ENCODE measurements at places on chromosomes 5 and 9. TPM values are rescaled to one million over a fixed set of nuclear protein-coding genes. Genes with fewer than 3 reads are reported as not detected.
A peak's percentile ranks its signal among the peaks of the same experiment; 100 is the strongest.

SLCO6A1 gene
- not detected for total RNA-seq

DNA sequence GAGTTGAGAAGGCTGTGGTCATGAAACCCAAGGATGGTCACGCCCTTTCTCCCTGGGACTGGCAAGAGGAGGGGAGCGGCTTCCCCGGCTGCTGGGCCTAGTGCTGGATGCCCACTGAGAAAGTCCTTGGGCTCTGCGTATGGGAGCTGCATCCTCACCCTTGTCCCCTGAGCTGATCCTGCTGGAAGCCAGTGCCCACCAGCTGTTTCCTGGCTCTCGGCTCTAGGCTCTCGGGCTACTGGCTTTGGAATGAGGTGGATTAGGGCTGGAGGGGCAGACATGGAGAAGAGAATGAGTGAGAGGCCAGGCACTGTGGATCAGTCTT, 149.3 kb upstream of the PPP1R26 start:
- no peak for DNase-seq

GLT6D1 gene
- not detected for total RNA-seq

TEK gene
- 4.2 TPM for total RNA-seq

DNA sequence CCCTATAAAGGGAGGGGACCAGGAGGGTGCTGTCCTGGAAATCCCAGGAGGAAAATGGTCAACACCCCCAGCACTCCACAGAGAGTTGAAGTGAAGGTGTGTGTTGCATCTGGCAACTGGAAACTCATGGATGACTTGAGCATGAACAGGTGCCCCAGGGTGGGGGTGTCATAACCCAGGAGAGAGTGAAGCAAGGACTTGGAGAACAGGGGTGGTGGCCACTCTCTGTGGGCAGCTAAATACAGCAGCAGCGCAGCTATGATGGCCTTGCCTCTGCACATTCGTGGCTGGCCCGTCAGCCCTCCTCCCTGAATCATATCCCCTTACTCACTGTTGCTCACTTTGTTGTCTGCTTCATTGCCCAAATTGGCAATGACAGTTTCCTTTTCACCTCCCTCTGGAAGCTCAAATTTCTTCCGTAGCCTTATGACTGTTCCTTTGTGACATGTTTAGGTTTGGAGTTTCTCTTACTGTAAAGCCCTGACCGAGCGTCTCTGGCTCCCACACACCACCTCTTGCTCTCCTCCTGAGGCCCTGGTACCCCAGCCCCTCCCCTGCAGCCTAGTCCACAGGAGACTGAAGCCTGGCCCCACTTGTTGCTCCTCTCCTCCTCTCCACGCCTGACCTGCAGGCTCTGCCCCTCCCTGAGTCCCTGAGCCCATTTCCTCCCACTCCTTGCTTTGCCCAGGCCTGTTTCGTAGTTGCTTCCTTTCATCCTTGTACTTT, 185.8 kb downstream of the CD180 start:
- DNase-seq: peak; percentile 11

- no peak for DNase-seq
Measured at GRCh38 chr9:7316967-7317366, 482.6 kb downstream of the DMAC1 start.

DNA sequence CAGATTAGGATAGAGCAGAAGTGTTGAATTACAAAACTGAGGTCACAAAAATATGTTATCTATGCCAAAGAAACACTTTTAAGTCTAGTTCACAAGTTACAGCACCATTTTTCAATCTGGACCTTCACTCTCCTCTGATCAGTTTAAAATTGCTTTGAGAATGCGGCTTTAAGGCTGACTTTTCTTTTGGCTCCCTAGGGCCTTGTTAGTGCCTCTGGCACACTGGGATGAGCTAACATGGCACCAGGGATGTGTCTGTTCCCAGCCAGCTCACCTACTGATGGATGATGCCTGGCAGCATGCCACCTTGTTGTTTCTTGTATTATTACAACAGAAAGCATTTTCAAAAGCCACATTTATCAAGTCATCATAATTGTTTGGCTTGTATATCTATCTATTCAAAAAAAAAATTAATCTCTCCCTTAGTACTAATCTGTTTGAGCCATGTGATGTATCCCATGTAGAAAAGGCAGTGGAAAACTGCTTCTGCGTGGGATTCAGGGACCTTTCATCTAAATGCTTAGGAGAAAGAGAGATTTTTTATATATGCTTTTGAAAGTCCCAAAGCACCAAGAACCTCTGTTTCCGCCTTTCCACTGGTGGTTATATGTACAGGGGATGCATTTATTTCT, 46.6 kb downstream of the ADAMTSL1 start:
- DNase-seq: no peak

GRCh38 chr5:152403046-152403445, 2.0 kb downstream of the NMUR2 start:
- DNase-seq: no peak

GRCh38 chr9:9719373-9720112, 893.3 kb downstream of the PTPRD start:
- no peak for DNase-seq

SDHA gene
- total RNA-seq: 331 TPM

DNA sequence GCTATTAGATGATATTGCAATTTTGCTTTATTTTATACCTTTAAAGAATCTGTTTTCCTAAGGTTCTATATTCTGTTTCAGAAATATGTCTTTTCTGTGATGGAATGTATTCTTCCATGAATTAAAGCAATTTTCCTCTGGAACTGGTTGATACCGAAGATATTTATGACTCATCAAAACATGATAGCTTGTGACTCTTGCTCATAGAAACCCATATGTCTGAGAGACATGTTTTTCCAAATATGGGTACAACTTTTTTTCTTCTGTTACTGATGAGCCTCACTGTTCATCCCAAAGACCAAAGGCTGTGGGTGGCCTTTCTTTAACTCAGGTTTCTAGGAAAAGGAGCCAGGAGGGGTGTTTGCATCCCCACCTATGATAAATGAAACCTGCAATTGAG, 126.1 kb upstream of the PAPPA start:
- DNase-seq: no peak

DNA sequence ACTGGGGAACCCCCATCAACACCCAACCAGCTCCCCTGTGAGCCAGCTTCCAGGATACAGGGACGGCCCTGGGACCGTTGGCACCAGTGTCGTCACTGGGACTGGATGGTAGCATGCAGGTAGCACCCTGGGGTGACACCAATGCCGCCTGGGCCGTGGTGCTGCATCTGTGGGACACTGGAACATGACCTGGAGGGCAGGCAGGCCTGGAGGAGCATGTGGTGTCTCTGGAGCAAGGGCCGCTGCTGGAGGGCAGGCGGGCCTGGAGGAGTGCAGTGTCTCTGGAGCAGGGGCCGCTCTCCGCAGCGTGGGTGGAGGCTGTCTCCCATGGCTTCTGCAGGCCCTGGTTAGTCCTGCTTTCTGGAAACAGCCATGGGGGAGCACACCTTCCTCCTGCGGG, 13.1 kb downstream of the LPCAT1 start:
- DNase-seq: peak; percentile 2

ARID3C gene
- total RNA-seq: not detected

DNA sequence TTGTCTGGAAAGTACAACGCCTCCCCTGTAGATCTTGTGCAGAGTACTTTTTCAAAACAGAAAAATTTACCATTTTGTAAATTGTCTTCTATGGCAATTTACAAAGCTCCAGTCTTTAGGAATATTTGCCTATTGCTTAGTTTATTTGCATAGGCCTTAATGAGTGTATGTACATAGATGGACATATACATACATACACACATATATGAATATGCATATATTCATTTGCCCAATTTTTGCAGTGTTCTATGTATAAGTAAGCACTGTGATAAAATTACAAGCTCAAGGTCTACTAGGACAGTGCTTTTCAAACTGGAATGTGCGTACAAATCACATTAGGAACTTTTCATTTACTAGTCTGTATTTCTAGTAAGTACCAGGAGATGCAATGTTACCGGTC, 301.3 kb upstream of the SMARCA2 start:
- DNase-seq: no peak

GRCh38 chr9:94472806-94473360, 82.0 kb upstream of the PCAT7 start:
- no peak for DNase-seq

GRCh38 chr5:96812851-96813250, 5.1 kb upstream of the ERAP1 start:
- no peak for DNase-seq

GRCh38 chr9:71249729-71250317, 128.4 kb upstream of the TRPM3 start:
- no peak for DNase-seq

NREP gene
- 16.3 TPM for total RNA-seq

Data from left colon (tissue), 2 donors.